Frontal cortex (tissue), 4 donors: ENCODE measurements at places on chromosomes 4 and X. TPM values are rescaled to one million over a fixed set of nuclear protein-coding genes. Genes with fewer than 3 reads are reported as not detected.

EDA2R gene
- total RNA-seq: 1.2 TPM

PPARGC1A gene
- total RNA-seq: 4.5 TPM

SERTM2 gene
- under 0.01 TPM for total RNA-seq

SULT1B1 gene
- 0.41 TPM for total RNA-seq

CSAG3 gene
- not detected for total RNA-seq

ARSJ gene
- total RNA-seq: 0.41 TPM

NBDY gene
- 8.6 TPM for total RNA-seq

SH3RF1 gene
- total RNA-seq: 13.0 TPM

MAP7D2 gene
- total RNA-seq: 11.4 TPM

SLITRK4 gene
- total RNA-seq: 52.6 TPM

- DNase-seq: no peak
These were observed 19.3 kb downstream of the RASSF6 start for GRCh38 chr4:73600954-73601353.

GRCh38 chrX:106718709-106719108, 7.8 kb upstream of the RNF128 start:
- no peak for DNase-seq

DNA sequence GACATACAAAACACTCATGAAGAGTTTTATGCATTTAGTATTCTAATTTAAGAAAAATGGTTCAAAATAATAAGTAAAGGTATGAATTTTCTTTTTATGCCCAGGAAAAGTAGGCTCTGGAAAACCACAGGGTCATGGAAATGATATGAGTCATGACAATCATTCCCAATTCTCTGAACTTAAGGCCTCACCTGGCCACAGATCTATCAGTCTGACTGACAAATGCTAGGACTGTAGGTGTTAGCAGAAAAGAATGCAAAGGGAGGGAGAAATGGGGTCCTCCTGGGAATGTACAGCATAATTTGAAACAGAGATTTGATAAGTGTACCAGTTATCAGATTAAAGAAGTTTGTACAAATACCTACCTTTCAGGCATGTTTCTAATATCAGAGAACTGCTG, 270.5 kb upstream of the ARSJ start:
- DNase-seq: no peak

- DNase-seq: peak; percentile 43
These were observed 60.7 kb upstream of the ABCG2 start for GRCh38 chr4:88219099-88219498.

DNA sequence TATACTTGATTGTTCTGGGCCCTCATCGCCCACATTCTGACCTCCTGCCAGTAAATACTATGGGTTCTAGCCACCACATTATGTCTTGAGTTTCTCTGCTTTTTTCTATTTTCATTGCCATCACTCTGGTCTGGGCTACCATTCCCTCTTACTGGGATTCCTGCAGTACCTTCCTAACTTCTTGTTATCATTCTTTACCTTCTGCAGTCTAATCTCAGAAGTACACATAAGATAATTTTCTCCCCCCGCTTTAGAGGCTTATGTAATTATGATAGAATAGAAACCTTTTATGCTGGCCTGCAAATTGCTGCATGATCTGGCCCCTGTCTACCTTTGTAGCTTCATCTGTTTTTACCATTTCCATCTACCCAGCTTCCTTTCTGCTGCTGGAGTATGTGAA, 19.2 kb downstream of the STIM2 start:
- DNase-seq: no peak

DNA sequence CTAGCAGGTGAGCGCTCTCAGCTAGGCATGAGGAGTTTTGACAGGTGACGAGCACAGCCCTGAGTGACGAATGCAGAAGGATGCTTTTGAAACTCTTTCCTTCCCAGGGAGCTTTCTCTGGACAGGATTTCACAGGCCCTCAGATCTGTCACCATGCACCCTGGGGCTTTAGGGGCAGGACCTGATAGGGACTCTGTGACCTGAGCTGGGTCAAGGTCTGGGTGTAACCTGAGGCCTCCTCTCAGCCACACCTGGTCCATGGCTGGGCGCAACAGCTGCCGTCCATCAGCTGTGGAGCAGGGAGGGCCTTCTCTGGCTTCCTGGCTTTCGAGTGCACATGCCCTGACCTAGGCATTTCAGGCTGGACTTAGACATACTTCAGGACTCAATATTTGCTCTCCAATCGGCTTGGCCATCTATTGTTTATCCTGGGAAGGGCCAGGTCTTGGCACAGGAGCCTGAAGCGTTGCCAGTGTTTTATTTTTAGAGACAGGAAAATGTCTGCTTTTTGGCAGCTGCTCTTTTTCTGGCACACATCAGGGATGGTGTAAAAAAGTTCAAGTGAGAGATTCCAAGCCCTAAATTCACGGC, 56.4 kb downstream of the C4orf51 start:
- DNase-seq: no peak

DNA sequence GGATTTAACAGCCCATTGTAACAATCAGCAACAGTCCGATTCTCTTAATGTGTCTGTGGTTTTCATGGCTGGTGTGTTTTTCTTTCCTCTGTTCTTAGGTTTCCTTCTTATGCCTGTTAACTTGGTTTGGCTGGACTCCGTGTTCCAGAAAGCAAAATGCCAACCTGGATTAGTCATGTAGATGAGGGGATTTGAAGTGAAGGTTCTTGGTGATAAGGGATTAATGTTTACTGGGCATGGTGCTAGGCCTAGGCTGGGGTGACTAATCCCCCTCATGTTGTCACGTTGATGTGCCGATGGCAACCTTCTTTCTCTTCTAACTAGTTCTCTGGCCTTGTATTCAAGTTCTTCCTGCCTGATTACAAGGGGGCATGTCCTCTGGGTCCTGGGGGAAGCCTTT, 85.9 kb downstream of the REPS2 start:
- no peak for DNase-seq

- DNase-seq: no peak
These were observed 165.6 kb downstream of the FRAS1 start for GRCh38 chr4:78222575-78223186.
